Colonic mucosa (tissue), 4 donors: ENCODE measurements at places on chromosomes 5 and 9. TPM values are rescaled to one million over a fixed set of nuclear protein-coding genes. Genes with fewer than 3 reads are reported as not detected.

- no peak for DNase-seq
Observed at GRCh38 chr9:98287384-98287783, 31.9 kb upstream of the TBC1D2 start.

The AJM1 gene
- total RNA-seq: 17.1 TPM

- no peak for DNase-seq
Observed at GRCh38 chr5:118628660-118629354, 359.5 kb downstream of the DTWD2 start.

DNA sequence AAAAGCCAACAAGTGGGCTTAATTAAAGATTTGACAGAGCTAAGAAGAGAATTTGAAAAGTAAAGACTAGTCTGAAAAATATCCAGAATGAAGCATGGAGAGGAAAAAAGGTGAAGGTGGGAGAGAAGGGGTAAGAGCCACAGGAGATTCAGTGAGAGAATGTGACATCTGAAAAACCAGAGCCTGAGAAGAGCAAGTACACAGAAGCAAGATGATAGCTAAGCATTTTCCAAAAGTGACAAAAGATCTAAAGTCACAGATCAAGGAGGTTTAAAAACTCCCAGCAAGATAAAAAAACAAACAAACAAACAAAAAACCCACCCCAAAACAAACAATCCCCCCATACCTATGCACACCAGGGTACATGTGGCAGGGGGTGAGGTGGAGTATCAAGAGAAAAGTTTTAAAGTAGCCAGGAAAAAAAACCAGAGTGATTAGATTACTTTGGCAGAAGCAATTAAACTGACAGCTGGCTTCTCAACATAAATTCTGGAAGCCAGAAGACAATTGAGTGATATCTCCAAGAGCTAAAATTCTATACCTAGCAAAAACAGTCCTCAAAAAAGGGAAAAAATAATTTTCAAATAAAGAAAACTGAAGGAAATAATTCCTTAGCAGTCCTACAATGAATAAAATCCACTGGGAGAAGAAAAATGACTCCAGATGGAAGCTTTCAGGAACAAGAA lies 111.4 kb downstream of the RAPGEF6 start:
- DNase-seq: no peak

GRCh38 chr5:158756871-158757270 lies 342.8 kb downstream of the EBF1 start:
- no peak for DNase-seq

The SLC34A3 gene
- total RNA-seq: not detected

The HAPLN1 gene
- total RNA-seq: 5.9 TPM

The ADGRV1 gene
- 5.1 TPM for total RNA-seq

DNA sequence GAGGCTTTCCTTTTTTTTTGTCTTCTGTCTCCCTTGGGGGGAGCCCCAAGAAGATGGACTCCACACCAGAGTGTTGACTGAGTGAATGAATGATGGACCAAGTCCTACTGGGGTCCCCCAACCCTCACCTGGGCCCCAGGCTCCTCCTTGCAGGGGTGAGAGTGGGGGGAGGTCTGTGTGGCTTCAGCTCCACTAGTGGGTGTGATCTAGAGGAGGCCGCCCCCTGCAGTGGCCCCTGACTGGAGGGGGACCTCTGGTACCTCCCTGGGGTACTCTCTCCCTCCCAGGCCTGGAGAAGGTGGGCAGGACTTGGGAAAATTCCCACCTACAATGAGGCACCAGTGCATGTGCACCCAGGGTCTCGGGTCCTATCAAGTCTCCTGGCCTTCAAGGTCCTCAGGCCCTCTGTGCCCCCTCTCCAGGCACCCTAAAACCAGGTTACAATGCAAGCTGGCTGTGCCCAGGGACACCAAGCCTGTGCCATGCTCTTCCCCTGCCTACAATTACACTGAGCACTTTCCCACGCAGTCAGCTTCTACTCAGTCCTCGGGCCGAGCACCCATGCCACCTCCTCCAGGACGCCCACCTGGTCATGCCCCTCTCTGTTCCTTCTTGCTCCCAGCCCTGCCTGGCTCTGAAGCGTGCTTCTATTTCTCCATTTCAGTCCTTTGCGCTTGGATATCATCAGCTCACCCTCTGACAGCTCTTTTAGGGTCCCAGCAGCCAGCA lies 117.2 kb upstream of the PHYKPL start:
- no peak for DNase-seq

The NFIB gene
- 54.0 TPM for total RNA-seq

DNA sequence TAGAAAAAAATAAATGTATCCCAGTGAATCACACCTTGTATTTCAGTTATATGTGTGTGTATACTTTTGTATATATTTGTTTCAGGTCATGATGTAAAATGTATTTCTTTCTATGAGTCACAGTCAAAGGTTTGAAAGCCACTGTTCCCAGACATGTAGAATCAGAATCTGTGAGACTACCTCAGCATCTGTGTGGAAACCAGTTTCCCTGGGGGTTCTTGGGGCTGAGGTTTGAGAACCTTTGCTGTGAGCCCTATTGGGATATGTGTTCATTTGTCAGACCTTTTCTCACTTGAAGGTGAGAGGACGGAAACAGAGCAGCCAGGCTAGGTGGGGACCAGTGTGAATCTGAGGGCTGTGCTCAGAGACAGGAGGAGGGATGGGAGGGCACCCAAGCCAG lies 78.7 kb upstream of the SAP30L start:
- DNase-seq: no peak

DNA sequence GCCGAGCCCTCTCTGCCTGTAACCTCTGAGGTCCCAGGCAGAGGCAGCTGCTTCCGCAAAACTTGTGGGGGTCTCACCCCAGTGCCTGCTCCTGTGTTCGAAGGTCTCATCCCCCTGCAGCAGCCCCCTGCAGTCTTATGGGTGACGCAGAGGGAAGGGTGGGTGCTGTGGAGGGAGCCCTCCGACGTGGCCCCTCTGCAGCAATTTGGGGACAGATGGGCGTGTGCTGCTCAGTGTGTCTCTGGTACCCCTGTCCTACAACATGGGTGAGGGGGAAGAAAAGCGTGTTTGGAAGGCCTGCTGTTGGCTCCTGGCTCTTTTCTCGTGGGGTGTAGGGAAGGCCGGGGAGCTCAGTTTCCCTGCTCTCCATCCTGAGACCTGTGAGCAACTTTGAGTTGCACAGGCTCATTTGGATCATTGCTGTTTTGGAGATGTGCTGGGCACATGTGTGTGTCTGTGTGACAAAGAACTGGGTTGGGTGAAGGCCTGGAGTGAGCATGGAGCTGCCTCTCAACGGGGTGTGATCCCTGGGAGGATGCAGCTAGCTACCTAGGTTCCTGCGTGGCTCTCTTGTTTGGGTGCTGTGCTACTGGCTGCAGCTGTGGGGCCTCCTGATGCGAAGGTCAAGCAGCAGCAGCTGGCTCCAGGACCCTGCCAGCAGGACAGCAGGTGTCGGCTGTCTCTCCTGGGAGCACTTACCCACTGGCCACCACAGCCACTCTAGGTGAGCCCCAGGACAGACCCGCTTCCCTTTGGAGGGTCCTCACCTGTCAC lies 179.6 kb upstream of the PITX1 start:
- DNase-seq: peak; percentile 10

DNA sequence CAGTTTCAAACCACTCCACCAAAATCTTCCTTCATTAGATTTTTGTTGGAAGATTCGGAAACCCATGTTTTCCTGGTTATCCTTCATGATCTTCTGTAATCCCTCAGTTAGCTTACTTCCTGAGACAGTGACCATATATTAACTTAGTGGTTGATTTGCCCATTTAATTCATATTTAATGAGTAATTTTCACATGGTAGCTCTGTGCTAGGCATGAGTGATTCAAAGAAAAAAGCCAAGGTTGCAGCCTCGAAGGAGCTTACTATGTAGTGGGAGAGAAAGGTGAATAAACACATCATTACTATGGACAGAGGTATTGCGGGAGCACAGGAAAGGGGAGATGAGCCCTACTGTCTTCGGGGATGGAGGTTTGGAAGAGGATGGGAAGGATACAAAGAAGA lies 158.5 kb downstream of the TLE1 start:
- DNase-seq: no peak

DNA sequence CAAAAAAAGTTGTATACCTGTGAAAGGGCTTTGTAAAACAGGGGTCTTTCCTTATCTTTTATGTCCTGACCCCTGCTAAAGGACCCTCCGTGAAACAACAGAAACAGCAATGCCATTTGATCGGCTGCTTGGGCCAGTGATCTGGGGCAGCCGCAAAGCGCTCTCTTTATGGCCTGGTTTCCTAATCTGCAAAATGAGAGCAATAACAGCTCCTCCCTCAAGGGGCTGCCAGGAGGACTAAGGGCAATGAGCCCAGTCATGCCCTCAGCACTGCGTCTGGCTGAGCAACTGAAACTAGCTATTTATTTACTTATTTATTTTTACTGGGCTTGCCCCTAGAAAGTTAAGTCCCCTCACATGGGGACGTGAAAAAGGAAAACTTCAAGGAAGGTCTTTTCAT lies 18.3 kb downstream of the CMBL start:
- DNase-seq: peak; percentile 81

The SLC27A6 gene
- total RNA-seq: 0.48 TPM
